Choroid plexus epithelial cell (primary cell): ENCODE measurements at places on chromosomes 16 and 17.

DNA sequence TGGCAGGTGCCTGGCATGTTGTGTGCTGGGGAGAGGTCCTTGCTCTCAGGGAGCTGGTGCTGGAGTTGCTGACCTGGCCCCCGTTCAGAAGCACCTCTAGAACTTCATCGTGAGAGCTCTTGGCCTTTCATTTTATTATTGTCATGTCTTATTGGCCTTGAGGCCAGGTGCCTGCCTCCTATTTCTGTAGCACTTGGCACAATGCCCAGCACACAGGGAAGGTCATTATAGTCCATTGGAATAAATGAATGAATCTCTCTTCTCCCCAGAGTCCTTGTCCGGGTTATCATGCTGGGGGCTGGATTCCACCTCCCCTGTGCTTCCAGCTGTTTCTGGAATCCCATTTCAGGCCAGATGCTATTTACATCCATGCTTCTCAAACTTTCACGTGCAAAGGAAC, 169.2 kb downstream of the HAPSTR1 start:
- DNase-seq: no peak

DNA sequence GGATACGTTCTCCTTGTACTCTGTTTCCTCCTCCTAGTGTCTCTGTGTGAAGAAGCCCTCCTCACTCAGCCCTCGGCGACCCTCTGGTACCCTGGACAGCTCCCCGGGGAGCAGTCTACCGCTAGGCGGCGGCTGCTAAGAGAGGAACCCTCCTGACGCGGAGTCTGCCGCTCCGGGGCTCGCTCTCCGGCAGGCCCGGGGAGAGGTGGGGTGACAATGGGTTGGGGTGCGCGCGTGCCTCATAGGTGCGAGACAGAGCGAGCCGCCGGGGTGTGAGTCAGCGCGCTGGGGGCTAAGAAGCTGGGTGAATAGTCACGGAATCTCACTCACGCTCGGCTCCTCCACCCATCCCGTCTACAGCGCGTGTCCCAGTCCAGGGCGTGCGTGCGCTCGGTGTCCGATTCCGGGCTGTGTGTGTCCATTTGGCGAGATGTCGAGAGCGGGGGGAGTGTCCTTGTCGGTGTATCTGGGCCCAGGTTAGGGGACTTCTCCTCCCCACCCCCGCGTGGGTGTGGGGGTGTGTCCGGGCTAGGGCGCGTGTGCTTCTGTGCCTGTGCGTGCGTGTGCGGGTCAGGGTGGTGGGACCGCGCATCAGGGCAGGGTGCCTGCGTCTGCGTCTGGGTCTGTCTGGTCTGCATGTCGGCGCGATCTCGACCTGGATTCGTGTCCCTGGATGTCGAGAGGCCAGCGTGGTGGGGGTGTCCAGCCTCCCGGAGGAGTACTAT, 577 bp upstream of the HS3ST2 start:
- DNase-seq: peak; percentile 19

DNA sequence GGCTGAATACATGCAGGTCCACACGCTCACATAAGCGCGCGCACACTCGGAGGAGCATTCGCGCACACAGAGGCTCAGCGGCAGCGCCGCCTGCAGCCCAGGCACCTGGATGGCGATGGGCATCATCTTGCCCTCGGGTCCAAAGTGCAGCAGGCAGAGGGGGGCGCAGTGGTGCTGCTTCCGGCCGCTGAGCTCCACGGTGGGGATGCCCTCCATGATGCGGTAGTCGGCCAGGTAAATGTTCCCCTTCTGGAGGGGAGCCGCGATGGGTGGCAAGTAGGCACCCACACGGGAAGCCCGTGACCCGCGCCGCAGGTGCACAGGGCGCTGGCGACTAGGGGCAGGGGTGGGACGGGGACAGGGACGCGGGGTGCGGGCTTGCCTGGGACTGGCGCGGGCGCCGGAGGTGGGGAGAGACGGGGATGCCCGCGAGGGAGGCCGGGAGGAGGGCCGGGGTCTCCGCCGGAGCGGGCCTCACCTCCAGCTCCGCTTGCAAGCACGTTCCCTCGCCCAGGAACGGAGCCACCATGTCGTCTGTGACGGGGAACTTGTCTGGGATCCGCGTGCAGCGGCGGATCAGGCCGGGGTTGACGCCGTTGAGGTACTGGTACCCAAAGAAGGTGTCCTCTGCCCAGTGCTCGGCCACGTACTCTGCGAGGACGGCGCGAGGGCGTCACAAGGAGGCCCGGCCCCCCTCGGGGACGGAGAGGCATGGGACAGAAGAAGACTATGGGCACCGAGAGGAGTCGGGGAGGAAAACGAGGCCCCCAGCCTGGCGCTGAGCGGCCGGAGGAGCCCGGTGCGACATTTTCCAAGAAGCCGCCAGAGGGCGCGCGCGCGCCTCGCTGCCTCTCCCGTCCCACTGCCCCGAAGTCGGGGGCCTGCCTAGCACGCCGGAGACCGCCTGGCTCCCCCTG, 8.0 kb downstream of the ALOX12B start:
- DNase-seq: peak; percentile 49

DNA sequence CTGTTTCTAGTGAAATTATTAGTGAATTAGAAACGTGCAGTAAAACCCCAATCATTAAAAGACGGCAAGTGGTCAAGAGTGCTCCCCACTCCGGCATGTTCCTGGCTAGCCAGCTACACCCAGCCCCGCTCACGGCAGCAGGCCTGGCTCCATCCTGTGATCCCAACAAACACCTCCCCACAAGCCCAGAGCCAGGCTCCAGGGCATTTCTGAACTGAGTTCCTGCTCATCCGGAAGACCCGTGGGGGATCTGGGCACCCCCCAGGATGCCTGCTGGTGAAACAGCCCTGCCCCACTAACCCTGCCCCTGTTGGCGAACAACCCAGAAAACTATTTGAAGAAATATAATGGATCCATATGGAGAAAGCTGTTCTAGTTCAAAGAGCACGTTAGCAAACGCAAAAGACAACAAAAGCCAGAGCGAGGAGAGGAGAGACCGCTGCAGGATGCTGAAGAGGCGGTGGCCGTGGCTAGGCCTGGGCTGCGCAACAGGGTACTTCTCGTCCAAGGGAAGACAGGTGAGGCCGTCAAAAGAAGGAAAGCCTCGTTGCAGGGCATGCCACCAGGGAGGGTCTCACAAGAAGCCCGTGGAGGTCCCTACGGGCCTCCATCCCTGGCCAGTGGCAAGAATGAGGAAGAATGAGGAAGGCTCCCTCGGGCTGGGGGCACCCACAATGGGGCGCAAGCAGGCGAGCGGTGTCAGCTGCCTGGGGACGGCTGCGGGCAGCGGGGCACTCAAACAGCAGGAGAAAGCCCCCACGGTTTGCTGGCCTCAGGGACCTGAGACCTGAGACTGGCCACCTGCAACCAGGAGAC, 19.2 kb downstream of the SLC16A3 start:
- DNase-seq: no peak

- peak; percentile 20 for DNase-seq
Observed at GRCh38 chr17:14688134-14688533, 387.3 kb downstream of the HS3ST3B1 start.

- no peak for DNase-seq
Observed at GRCh38 chr17:69117855-69118784, 23.6 kb downstream of the ABCA6 start.
